ENCODE measurements at places on chromosomes 6 and 20.
A peak's percentile ranks its signal among the peaks of the same experiment; 100 is the strongest.

DNA sequence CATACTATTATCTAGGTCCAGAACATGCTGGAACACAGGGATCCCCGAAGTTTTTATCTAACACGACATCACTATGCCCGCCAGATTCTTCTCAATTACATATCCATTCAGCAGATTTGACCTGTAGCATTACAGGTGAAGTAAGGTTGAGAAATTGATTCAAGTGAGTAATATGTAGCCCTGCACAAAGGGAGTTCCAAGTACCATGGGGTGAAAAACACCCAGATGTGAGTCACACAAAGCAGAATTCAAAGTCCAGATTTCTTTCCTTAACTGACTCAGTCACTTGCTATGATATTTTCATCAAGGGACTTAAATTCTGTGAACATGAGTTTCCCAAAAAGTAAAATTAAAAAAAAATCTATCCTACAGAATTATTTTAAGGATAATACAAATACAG, 655.4 kb upstream of the PTCHD4 start:
- DNase-seq, result no peak

GRCh38 chr6:9025228-9025627, 589.9 kb upstream of the SLC35B3 start:
- no peak for DNase-seq

DNA sequence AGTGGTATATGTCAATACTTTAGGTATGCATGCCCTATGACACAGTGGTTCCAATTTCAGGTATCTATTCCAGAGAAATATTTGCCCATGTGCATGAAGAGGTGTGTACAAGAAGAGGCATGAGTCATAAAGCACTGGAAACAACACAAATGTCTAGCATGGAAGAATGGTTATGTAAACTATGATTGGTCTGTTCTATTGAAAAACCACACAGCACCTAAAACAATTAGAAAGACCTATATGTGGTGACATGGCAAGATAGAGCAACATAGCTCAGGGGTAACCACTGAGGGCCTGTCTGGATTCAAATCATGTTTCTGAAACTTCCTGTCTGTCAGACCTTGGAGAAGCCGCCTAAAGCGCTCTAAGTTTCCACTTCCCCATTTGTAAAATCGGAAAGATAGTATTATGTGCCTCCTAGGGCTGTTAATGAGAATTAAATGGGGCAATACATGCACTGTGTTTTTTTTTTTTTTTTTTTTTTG, 76.0 kb upstream of the SHLD1 start:
- no peak for DNase-seq

DNA sequence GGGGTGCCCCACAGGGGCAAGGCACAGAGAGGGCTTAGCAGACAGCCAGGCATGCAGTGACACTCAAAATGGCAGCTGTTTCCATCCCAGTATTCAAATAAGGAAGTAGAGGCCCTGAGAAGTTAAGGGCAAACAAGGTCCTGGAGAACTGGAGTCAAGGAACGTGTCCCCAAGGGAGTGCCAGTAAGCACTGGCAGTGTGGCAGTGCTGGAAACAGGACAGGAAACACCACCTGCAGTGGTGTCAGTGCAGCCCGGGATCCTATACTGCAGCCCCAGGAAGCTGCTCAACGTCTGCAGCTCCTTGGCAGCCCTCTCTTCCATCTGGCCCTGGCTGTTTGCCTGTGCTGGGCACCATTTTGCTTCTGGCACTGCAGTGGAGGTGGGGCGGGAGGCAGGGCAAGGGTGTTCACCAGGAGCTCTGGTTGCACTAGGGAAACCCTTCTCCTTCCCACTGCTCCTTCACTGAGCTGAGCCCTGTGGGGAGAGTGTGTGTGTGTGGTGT, 56.3 kb downstream of the EDN3 start:
- DNase-seq, result no peak

DNA sequence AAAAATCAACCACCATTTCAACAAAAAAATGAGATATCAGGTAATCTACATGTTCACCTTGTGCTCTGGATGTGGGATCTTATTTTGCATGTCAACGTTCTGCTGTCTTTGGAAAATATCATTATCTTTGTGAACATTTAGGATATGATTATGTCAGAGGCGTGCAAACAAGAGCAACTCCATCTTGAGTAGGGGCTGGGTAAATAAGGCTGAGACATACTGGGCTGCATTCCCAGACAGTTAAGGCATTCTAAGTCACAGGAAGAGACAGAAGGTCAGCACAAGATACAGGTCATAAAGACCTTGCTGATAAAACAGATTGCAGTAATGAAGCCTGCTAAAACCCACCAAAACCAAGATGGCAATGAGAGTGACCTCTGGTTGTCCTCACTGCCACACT, 28.8 kb upstream of the ZBTB24 start:
- DNase-seq, result no peak

DNA sequence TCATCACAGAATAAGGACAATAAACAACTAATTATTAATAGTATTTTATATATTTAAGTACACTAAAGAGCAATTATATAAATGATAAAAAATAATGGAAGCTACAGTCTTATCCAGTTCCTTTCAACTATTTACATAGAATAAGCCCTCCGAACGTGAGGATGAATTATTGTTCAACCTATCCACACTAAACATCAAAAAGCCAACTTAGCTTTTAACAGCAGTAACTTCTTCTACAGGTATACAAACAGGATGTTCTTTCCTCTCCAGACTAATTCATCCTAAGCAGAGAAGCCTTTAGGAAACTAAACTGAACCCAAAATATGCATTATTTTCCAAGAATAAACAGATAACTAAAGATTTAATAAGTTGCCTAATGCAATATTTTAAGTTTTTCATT, 2.3 kb downstream of the FKBP5 start:
- DNase-seq, result no peak

GRCh38 chr6:119834418-119834817, 484.9 kb upstream of the MAN1A1 start:
- DNase-seq, result no peak

GRCh38 chr6:148874698-148875293, 128.0 kb downstream of the UST start:
- peak; percentile 56 for DNase-seq

DNA sequence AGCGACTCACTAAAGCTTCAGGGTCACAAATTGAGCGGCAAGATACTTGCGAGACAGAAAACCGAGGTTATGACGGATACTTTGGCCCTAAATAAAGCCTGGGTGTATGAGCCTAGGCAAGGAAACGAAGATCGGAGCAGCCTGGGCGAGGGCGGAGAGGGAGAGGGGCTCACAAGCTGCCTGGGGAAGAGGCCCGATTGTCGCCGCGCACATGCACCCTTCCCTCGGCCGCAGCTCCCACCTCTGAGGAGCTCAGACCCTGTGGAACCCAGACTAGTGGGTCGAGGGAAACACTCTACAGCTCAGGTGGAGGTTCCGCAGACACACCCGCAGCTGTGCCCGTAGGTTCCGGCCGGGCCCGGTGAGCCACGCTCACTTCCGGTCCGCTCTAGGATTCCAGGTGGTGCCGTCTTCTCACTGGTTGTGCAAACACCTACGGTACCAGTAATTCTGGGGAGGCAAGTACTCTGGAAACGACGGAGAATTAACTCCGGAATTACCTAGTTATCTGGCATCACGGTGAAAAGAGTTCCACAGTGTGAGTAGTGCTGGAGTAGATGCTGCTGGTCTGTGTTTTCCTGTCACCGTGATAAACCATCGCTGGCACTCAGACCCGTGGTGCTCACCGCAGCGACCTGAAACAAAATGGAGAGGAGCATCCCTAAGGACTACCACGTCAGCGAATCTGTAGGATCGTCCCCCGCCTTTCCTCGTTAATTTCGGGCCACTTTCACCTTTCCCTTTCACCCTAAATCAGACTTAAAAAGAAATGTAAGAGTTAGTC, 61.5 kb downstream of the GPX5 start:
- peak; percentile 85 for DNase-seq

GRCh38 chr20:15222502-15223330, 885.3 kb upstream of the FLRT3 start:
- no peak for DNase-seq
